ENCODE measurements at places on chromosomes 3 and 15. TPM values are rescaled to one million over a fixed set of nuclear protein-coding genes. Genes with fewer than 3 reads are reported as not detected.
A peak's percentile ranks its signal among the peaks of the same experiment; 100 is the strongest.

PLOD2 gene
- 330 TPM for total RNA-seq

SHC4 gene
- total RNA-seq = 0.76 TPM

DNAH12 gene
- total RNA-seq = not detected

EFCC1 gene
- not detected for total RNA-seq

ZDHHC19 gene
- not detected for total RNA-seq

CCR1 gene
- total RNA-seq = not detected

GABRG3 gene
- total RNA-seq = not detected

LYZL4 gene
- not detected for total RNA-seq

PLA2G4D gene
- not detected for total RNA-seq

NR2C2 gene
- total RNA-seq = 22.5 TPM

DNA sequence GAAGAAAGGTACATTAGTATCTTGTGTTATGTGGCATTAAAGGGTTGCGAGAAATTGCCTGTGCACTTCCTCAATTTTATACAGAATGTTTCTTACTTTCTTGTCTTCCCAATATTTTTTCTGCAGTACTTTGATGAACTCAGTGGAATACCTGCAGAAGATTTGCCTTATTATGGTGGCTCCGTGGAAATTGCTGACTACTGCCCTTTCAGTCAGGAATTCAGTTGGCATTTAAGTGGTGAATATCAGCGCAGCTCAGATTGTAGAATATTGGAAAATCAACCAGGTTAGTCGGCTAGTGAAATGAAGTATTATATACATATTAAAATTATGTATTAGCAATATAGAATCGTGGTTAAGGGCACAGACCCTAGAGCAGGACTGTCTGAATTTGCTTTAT, 61.3 kb downstream of the LMLN start:
- no peak for DNase-seq

DNA sequence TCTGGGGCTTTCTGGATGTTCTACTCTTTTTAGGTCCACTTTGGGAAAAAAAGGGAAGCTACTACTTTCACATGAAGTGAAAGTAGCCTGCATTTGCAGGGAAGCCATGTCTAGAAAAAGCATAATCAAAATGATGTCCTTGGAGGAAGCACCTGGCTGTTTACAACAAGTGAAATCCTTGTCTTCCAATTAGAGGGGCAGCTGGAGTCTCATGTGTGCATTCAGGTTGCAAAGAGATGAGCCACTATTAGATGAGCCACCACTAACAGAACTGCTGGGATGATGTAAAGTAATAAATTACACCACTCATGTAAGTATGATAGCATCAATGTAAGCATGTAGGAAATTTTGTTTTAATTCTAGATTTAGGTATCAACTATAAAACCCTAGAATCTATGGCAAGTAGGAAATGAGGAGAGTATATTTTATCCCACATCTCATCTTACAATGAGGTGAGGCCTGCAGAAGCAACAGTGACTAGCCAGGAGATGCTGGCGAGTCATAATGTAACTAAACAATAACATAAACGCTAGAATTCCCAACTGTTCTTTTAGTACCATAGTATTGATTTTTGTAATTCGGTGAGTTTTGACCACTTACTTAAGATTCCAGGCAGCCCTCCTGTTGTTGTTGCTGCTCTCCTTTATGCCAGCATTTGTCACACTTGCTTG, 75.9 kb downstream of the TMEM108 start:
- DNase-seq = no peak

DNA sequence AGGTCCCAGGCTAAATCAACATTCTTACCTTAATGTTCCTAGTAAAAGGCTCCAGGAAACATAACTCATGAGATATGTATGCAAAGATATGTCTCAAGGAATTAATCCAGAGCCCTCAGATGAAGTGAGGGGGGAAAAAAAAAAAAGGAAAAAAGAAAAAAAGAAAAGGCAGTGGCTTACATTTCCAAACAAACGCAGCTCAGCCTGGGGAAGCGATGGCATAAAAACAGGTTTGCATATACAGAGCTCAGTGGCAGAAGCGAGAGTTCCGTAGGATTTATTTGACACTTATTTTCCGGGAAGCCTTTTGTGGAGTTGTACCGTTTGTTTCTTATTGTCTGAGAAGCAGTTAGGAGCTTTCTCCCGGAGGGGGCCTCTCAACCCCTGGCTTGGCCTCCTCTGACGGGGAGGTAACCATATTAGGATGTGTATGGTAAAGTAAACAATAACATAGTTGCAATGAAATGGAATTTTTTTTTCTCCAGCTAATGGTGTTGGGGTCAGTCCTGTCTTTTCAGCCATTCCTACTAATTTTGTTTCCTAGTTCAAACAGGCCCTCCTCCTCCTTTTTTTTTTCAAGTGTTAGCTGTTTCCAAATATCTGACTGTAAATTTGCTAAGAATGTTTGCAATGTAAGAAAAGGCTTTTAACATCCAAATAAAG, 338.6 kb downstream of the FOXP1 start:
- peak; percentile 32 for DNase-seq

- peak; percentile 70 for DNase-seq
These were observed 105.4 kb upstream of the RPL32 start for GRCh38 chr3:12946649-12947316.

GRCh38 chr3:72270072-72270681, 485.2 kb upstream of the PROK2 start:
- DNase-seq = peak; percentile 97

DNA sequence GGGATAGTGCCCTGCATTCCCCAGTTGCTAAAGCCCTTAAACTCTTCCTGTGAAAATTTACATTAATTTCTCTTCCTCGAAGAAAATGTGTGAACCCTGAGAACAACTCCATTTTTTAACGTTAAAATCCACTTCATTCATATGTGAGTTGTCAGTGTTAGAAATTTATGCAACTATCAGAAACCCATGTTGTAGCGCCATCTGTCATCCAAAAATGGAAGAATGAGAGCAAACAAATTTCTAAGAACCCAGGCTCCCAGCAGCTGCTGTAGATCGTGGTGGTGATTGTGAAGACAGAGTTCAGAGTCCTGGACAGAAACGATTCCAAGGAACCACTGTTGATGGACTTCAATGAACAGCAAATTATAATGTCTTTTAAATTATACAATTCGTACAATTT, 179.7 kb upstream of the NDN start:
- DNase-seq = peak; percentile 16

DNA sequence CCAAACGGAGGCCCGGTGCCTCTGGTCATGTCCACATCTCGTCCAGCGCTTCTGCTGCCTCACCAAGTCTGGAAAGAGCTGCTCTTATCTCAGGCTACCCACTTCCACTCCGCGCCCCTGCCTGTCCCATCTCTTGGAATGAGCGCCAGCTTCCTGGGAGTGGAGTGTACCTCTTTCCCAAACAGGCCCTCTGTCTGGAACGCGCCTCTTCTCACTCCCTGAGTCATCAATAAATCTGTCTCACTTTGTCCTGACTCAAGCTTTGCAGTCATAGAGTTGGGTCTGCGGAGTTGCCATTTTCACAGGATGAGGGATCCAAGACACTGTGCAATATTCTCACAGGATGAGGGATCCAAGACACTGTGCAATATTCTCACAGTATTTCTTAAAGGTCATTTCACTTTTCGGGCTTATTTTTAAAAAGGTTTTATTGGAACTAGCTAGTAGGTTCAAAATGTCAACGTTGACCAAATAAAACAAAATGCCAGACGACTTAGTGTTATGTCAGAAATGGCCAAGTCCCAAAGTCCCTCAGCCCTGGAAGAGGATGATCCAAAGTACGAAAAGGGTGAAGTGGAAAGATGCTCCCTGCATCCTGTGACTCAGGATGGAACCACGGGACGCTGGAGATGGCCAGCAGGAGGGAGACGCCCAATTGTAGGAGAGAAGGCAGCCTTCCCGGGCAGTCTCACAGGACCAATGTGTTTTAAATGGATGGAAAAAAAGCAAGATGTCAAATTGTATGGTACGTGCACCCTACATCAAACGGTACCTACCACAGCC, 81.1 kb downstream of the CHSY1 start:
- peak; percentile 94 for DNase-seq

DNA sequence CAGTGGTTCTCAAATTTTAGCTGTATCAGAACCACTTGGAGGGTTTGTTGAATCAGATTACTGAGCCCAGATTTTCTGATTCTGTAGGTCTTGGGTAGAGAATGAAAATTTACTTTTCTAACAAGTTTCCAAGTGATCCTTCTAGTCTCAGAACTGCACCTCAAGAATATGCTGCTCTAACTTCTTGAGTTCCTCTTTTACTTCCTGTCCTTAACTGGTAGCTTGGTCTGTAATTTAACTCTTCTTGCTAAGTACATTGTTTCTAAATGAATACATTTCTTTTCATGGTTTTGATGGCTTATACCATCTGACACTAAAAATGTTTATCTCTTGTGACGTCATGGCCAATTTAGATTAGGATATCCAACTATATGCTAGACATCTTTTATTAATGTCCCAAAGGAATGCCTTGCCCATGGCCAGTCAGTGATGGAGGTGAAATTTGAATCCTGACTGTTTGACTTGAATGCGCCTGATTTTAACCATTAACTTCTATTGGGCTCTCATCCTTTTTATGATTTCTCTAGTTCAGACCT, 262.6 kb upstream of the NAALADL2 start:
- DNase-seq = no peak

DNA sequence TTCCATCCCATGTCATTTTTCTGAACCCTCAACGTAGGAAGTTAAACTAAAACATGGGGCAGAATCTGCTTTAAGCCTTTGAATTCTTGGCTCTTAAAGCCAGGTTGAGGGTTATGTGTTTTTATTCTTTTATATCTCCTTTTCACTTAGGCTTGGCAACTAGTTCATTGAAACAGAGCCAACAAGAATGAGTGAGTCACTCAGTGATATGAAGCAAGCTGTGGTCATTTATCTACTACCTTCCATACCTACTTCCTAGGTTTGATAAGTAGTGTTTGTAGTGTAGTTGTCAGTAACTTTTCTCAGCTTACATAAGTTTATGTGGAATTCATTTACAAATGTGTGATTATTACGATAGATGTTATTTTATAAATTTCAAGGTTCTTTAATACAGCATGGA, 67.4 kb downstream of the SNRPN start:
- DNase-seq = peak; percentile 0

- DNase-seq = no peak
These were observed 3.4 kb downstream of the GATA2 start for GRCh38 chr3:128489674-128489926.

DNA sequence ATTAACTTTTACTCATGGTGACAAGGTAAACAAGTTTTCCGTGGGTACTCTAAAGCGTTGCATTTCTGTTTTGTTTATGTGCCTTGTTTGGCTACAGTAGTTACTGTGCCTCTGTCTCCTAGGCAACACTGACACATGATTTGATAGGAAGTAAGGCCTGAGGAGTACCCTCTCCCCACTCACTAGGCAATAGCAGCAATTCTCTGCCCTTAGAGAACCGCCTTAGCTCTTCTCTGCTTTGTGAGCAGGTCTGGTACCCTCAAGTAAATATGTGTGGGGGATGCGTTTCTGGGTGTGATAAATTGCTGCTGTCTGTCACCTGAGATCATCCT, at the start of gene IL5RA:
Gene IL5RA (minus strand): TSS at position 76 of the 332 bp plus-strand sequence. CDS start 5,390 bp downstream, outside the sequence.
- DNase-seq = no peak

GRCh38 chr3:189909573-189909972, 211.1 kb downstream of the P3H2 start:
- DNase-seq = no peak

DNA sequence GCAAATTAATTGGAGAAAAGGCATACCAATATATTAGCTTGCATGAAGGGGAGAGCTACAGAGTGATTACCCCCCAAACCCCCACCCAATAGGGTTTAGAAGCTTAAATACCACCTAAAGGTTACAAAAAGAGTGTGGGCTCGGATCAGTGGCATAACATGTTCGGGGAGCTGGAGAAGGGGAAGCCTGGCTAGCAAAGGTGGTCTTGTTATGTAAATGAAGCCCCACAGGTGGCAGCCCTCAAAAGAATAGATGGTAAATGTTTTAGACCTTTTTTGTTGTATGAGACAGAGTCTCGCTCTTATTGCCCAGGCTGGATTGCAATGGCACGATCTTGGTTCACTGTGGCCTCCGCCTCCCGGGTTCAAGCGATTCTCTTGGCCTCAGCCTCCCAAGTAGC, 10.9 kb upstream of the PXK start:
- DNase-seq = no peak

DNA sequence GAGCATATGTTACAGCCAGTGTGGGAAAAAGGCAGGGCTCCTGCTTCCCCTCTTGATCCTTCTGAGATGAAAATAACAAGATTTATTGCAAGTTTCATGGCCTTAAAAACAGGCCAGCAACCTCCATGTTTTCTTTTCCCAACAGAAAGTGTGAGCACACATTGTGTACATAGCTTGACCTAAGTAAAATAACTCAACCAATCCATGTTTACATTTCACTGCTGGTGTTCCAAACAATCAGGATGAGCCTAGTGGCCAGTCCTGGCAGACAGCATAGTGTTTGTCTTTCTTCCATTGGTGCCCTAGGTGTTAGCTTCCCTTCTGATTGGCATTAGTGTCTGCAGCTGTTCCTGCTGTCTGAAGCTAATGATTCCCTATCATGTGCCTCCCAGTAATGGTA, 847.7 kb downstream of the EPHA3 start:
- no peak for DNase-seq

- no peak for DNase-seq
These were observed 5.5 kb upstream of the SACM1L start for GRCh38 chr3:45683417-45684326.

GRCh38 chr15:77160562-77161478, 89.9 kb upstream of the TSPAN3 start:
- no peak for DNase-seq

DNA sequence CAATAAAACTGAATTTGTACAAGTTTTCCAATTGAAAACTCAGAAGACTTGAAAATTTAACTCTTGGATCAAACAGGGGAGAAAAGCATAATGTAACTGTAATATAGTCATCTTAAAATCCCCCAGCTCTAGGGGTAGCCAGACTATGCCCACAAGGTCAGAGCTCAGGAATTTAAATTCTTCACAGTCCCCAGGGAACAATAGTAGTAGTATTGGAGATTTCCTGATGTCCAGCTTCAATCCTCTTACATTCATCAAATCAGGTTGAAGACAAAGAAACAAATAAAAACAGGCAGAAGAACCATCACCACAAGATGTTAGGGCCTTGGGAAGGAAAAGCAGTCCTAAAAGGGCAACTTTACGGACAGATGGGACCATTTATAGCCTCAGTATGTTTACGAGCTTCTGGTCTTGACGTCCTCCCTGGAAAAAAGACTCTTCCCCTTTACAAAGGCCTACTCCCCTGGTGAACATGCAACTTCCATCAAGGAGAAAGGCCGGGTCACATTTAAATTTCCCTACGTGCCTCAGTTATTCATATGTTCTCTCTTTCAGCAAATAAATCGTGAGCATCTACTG, 96.8 kb downstream of the PLCH1 start:
- no peak for DNase-seq

DNA sequence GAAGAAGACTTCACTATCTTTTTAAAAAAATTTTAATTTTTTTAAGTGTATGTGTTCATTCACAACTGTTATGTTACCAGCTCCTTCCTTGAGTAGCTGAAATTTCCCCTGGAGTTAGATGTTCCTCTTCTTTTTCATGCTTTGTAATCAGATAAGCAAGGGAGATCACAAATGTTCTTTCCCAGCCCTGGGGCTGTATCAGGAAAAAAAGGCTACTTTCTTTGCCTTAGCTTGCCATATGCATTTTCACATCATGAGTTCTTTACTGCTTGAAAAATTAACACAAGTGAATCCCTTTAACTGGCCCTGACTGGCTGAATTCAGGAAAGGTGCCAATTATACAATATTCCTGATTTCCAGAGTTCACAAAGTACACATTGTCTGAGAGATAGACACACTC, 353.2 kb upstream of the ATP11B start:
- no peak for DNase-seq

Measured in GM23248 (cell line).